ENCODE measurements at places on chromosomes 1 and 21.

GRCh38 chr1:200380589-200381021, 29.2 kb downstream of the ZNF281 start:
- no peak for DNase-seq

GRCh38 chr1:12275370-12275769, 45.5 kb downstream of the VPS13D start:
- DNase-seq = peak; percentile 35

DNA sequence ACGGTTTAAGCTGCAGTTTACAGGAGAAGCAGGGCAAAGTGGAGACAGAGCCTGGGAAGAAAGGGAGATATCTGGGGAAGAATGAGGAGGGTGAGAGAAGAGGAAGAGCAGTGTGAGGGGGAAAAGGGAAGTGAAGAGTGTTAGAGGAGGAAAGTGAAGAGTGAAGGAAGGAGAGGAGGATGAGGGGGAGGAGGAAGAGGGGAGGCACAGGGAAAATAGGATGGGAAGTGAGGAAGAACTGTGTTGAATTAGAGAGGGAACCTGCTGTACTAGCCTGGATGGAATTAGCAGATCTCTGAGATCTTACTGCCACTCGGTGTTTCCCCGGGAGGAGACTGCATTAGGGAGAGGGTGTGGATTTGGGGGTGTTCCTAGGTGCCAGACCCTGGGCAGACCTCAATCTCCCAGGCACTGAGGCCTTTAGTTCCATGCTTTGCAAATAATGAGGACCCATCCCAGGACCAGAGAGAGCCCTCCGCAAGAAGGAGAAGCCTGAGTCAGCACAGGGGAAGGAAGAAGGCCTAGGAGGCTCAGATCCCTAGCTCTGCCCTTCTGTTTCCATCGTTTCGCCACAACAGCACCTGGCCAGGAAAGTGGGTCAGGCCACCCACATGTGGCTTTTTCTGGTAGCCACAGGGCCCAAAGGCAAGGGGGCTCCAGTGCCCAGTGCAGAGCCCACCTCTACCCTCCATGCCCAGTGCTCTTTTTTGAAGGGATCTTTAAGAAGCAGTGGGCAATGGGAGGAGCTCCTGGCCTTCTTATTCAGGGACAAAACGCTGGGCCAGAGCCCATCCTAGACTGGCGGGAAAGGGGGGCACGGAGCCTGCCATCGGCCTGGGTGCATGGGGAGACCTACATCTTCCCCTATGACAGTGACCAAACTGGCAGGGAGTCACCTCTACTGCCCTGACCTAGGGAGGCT, 2.0 kb downstream of the LRRN2 start:
- DNase-seq = no peak

DNA sequence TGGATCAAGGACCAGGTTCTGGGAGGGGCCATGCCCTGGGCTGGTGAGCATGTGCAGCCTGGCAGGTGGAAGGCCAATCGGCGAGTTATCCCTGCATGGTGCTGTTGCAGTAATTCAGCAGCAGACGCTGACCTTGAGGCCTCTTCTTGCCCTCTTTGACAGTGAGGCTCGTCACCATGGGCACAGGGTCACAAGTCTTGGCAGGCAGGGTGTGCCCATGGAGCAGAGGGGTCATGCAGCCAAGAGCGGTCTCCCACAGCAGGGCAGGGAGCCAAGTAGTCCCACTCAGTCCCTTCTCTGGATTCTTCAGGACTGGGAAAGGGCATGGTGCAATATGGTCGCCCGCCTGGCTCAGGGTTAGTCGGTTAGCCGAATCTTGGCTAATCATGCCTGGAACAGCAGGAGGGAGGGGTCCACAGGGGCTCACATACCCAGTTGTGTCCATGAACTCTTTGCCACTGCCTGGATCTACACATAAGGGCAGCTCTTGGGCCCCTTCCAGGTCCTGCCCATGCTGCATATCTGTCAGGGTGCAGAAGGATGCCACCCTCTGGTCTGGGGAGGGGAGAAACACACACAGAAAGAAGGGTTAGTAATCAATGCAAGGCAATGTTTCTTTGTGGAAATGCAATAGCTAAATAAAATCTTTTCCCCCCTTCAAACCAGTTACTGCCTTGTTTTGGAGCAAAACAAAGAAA, 226.8 kb downstream of the SIPA1L2 start:
- no peak for DNase-seq

- DNase-seq = no peak
These were observed 17.3 kb downstream of the NOC2L start for GRCh38 chr1:941588-942383.

GRCh38 chr1:10108948-10109708, 76.4 kb downstream of the UBE4B start:
- DNase-seq = no peak

Measured in activated T-cell treated with anti-CD3 and anti-CD28 coated beads for 1 hour (primary cell).